ENCODE measurements at places on chromosomes 1 and 21. TPM values are rescaled to one million over a fixed set of nuclear protein-coding genes. Genes with fewer than 3 reads are reported as not detected.

Gene ARHGAP30
- 10.0 TPM for total RNA-seq

Gene A3GALT2
- not detected for total RNA-seq

- peaks cover 47% of the 10 kb centered on the region for H3K4me1 ChIP-seq
- H3K27ac ChIP-seq, result peak overlapping the region; percentile 88
- H3K4me3 ChIP-seq, result no peak overlapping the region
- H3K27me3 ChIP-seq, result no peaks in the 10 kb centered on the region
These were observed 2.2 kb downstream of the PHGDH start for GRCh38 chr1:119713749-119714456.

DNA sequence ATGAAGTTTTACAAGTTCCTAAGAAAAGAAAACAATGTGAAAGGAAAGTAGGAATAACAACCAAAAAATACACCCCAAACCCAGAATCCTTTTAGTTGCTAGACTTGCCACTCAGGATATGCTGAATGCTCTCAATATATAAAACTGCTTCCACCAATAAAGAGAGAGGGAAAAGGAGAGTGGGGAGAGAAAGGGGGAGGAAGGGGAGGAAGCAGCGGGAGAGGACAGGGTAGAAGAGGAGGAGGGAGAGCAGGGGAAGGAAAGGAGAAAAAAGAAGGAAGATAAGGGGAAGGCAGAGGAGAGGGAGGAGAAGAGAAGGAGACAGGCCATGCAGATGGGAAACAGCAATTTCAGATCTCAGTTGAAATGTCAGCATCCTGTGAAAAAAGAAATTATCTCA lies 198.4 kb downstream of the VAV3 start:
- no peaks in the 10 kb centered on the region for H3K36me3 ChIP-seq
- H3K4me1 ChIP-seq, result no peaks in the 10 kb centered on the region
- H3K27me3 ChIP-seq, result no peaks in the 10 kb centered on the region
- no peak overlapping the region for H3K27ac ChIP-seq
- no peak for DNase-seq
- H3K4me3 ChIP-seq, result no peak overlapping the region

DNA sequence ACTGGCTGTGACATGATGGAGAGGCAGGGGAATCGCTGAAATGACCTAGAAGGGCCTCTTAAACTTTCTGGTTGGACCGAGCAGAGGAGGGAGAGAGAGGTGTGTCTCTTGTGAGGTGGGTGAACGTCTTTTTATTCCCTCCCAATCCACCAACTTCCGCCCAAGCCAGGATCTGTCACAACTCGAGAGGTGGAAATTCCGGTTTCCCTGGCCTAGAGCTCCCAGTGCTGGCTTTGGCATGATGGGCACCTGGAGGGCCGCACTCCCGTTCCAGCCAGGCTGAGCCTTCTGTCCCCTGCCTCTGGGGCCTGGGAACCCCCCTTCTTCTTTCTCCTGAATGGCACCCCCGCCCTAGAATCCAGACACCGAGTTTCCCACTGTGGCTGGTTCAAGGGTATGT lies at the start of gene SEMA4A:
TSS of gene SEMA4A (plus strand) at position 224 of the 400 bp plus-strand sequence. CDS start 994 bp downstream, outside the sequence.
- H3K36me3 ChIP-seq, result peaks cover 22% of the 10 kb centered on the region
- DNase-seq, result no peak
- H3K27ac ChIP-seq, result peak within 1 kb of the TSS; percentile 61
- peaks cover 16% of the 10 kb centered on the region for H3K4me1 ChIP-seq

DNA sequence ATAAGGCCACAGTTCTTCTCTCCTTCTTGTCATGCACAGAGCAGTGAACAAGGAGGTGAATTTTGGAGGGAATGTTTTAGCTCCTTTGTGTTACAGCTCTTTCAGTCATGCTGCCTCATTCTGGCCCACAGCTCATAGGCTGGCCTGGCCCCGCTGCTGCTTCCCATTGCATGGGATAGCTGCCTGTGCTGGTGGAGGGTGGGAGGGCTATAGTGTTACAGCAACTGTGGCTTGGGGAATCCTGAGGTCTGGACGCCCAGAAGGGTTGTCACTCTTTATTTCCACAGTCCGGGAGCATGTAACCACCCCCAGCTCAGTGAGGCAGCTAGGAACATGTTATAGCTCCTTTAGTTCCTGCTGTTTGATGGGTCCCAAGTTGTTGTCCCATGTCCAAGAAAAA lies 210.3 kb downstream of the AMY1C start:
- no peaks in the 10 kb centered on the region for H3K27me3 ChIP-seq
- no peak overlapping the region for H3K4me3 ChIP-seq
- no peak overlapping the region for H3K27ac ChIP-seq
- H3K4me1 ChIP-seq, result no peaks in the 10 kb centered on the region
- no peaks in the 10 kb centered on the region for H3K36me3 ChIP-seq

- peak overlapping the region; percentile 64 for H3K27ac ChIP-seq
- H3K4me1 ChIP-seq, result peaks cover 54% of the 10 kb centered on the region
- DNase-seq, result no peak
These were observed 14.6 kb downstream of the OTUD7B start for GRCh38 chr1:149995927-149996326.

GRCh38 chr1:17717594-17718535 lies 37.3 kb upstream of the ACTL8 start:
- no peaks in the 10 kb centered on the region for H3K36me3 ChIP-seq
- H3K27ac ChIP-seq, result no peak overlapping the region
- H3K27me3 ChIP-seq, result peaks cover 41% of the 10 kb centered on the region
- no peaks in the 10 kb centered on the region for H3K4me1 ChIP-seq
- H3K4me3 ChIP-seq, result no peak overlapping the region
- no peak for DNase-seq

DNA sequence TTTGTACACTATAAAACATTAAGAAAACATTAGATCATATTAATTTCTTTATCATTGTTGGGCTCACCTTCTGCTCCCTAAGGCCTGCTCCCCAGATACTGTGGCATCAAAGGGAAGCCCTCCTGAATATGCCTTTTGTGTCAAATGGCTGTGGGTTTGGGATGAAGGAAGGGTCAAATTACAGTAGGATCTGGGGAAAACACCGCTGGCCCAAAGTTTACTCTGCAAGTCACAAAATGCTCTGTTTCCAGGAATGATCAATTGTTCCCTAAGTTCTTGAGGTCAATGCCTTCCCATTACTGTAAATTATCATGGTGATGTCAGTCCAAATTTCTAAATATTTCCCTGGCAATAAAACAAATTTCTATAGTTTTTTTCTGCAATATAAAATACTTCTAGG lies 6.8 kb upstream of the ITLN2 start:
- no peak overlapping the region for H3K4me3 ChIP-seq
- H3K36me3 ChIP-seq, result no peaks in the 10 kb centered on the region
- H3K4me1 ChIP-seq, result no peaks in the 10 kb centered on the region
- DNase-seq, result no peak

GRCh38 chr1:3271866-3272265 lies 182.6 kb upstream of the ARHGEF16 start:
- no peak for DNase-seq
- H3K36me3 ChIP-seq, result no peaks in the 10 kb centered on the region
- H3K4me3 ChIP-seq, result no peak overlapping the region
- H3K4me1 ChIP-seq, result no peaks in the 10 kb centered on the region

DNA sequence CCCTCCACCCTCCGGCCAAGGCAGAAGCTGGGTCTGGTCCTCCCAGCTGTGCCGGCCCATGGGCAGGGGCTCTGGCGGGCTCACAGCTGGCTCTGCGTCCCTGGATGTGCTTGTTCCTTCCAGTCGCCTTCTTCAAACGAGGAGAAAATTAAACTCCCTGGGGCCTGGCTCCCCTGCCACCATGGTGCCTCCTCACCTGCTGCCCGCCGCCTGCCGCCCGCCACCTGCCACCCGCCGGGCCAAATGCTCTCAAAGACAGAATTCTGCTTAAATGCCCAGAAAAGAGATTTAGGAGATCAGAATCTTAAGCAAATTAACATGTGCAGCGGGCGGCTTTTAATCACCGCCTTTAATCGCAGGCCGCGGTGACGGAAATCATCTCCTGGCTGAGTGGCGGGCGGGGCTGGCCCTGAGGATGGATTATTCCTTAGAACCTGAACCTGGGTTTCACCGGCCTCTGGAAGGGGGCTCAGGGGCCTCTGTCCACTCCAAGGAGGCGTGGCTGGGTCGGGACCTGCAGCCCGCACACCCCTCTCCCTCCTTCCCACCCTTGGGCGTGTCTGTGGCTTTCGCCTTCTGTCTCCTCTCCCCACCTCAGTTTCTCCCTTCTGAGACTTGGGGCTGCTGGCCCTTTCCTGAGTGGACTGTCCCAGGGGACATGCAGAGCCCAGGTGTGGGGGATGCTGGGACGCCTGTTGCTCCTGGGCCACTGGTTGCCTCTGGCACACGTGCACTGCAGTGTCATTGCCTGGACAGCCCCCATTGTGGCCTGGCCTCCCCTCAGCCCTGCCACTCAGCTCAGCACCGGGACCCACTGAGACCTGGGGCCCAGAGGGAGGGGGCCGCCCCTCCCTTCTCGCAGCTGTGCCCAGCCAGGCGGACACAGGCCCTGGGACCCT lies 10.5 kb upstream of the PLCH2 start:
- H3K4me3 ChIP-seq, result no peak overlapping the region
- H3K27me3 ChIP-seq, result peaks cover 7% of the 10 kb centered on the region
- no peak overlapping the region for H3K27ac ChIP-seq
- H3K36me3 ChIP-seq, result no peaks in the 10 kb centered on the region
- H3K4me1 ChIP-seq, result peaks cover 3% of the 10 kb centered on the region
- no peak for DNase-seq

- peaks cover 34% of the 10 kb centered on the region for H3K4me1 ChIP-seq
- no peak for DNase-seq
- no peaks in the 10 kb centered on the region for H3K36me3 ChIP-seq
- H3K4me3 ChIP-seq, result no peak overlapping the region
- no peaks in the 10 kb centered on the region for H3K27me3 ChIP-seq
These were observed 134.8 kb downstream of the SETD4 start for GRCh38 chr21:35925497-35925896.

GRCh38 chr1:176949033-176949662 lies 215.4 kb downstream of the ASTN1 start:
- no peak overlapping the region for H3K4me3 ChIP-seq
- H3K4me1 ChIP-seq, result no peaks in the 10 kb centered on the region
- H3K36me3 ChIP-seq, result no peaks in the 10 kb centered on the region
- DNase-seq, result no peak
- H3K27me3 ChIP-seq, result no peaks in the 10 kb centered on the region

DNA sequence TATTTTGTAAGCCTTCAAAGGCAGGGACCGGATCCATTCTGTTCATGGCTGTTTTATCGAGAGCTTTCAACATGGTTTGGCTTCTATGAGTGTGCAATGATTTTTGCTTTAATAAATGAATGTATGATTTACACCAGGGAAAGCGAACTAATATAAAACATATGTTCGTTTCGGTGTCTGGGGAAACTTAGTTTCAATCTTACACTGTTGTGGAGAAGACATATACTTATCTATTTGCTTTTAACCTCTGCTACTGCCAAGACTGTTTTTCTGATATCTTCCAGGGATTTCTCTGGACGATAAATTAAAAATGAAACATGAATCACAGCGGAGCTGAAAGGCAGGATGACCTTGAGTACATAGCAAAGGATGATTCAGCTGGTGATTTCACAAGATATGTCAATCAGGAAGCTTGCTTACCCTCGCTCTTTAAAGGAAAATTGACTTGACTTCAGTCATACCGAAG lies 14.7 kb upstream of the CYYR1 start:
- H3K27me3 ChIP-seq, result no peaks in the 10 kb centered on the region
- DNase-seq, result no peak
- peak overlapping the region; percentile 36 for H3K4me3 ChIP-seq
- H3K4me1 ChIP-seq, result peaks cover 5% of the 10 kb centered on the region
- no peak overlapping the region for H3K27ac ChIP-seq

- DNase-seq, result no peak
- no peak overlapping the region for H3K27ac ChIP-seq
These were observed 41.6 kb downstream of the KIRREL1 start for GRCh38 chr1:158035014-158035413.

- H3K27ac ChIP-seq, result no peak overlapping the region
- H3K4me3 ChIP-seq, result no peak overlapping the region
- no peaks in the 10 kb centered on the region for H3K36me3 ChIP-seq
- H3K4me1 ChIP-seq, result peaks cover 11% of the 10 kb centered on the region
These were observed 4.0 kb upstream of the MEX3A start for GRCh38 chr1:156086256-156086662.

- H3K36me3 ChIP-seq, result no peaks in the 10 kb centered on the region
- no peaks in the 10 kb centered on the region for H3K4me1 ChIP-seq
- no peaks in the 10 kb centered on the region for H3K27me3 ChIP-seq
- H3K27ac ChIP-seq, result no peak overlapping the region
These were observed 179.3 kb downstream of the BARHL2 start for GRCh38 chr1:90537606-90538362.

DNA sequence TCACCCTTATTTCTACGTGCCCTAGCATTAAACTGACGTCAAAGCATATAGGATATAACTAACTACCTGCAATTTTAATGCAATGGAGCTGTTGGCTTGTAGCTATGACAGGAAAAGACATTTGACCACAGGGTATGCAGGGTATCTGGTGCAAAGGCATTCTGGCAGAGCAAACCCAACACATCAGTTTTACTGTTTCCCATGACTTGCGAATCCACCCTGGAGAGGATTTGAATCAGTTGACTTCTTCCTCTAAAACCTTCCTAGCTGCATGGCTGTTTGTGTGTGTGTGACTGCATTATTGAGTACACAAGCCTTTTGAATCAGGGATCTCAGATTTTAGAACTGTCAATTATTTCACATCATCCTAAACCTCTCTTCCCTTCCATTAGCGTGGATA lies 41.7 kb upstream of the SYT14 start:
- no peaks in the 10 kb centered on the region for H3K27me3 ChIP-seq
- H3K27ac ChIP-seq, result no peak overlapping the region
- DNase-seq, result no peak
- no peaks in the 10 kb centered on the region for H3K4me1 ChIP-seq
- H3K4me3 ChIP-seq, result no peak overlapping the region

Measured in esophagus squamous epithelium (tissue), 5 donors.